ENCODE measurements at places on chromosomes 5 and 9.

DNA sequence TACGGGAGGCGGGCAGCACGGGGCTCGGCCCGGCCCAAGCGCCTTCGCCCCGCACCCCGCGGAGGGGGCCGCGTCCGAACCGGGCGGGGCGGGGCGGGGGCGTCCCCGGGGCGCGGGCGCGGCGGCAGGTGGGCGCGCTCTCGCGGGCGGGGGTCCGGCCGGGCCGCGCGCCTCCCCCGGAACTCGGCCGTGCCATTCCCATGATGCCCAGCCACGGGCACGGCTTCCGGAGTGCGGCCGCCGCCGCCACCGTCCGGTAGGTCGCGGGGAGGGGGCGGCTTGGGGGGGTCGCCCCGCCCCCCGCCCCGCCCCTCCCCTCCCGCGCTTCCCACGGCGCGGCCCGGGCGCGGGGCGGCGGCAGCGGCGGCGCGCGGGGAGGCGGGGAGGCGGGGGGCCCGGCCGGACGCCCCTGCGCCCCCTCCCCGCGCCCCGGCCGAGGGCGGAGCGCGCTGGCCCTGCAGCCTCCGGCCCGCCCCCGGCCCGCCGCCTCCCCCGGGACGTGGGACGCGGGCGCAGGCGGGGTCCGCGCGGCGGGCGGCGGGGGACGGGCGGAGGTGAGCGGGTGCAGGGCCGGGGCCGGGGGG lies at the start of gene PPP1R26:
PPP1R26 (plus strand) TSS at position 314 of the 584 bp plus-strand sequence. CDS start 4,729 bp downstream, outside the sequence.
- DNase-seq, result no peak

DNA sequence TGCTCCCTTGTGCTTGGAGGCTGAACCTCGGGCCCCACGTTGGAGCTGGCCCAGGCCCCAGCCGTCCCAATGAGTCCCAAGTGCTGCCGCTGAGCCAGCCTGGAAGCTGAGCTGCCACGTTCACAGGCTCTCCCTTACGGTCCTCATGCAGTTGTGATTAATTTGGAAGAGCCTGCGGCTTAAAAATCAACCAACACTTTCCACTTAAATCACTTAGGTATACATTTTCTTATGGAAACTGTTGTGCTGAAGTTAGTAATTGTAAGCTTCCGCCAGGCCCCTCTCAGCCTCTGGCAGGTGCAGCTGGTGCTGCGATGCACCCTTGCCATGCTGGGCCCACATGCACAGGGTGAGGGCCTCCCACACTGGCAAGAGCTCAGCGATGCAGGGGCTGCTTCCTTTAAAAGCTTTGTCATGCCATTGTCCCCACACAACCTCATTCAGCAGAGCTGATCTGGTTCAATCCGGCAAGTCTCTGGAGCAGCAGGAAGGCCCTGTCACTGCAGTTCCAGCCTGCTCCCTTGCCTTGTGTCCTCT lies 61.0 kb downstream of the IPPK start:
- DNase-seq, result peak; percentile 43

GRCh38 chr9:123927625-123928532 lies 2.0 kb downstream of the DENND1A start:
- DNase-seq, result no peak

DNA sequence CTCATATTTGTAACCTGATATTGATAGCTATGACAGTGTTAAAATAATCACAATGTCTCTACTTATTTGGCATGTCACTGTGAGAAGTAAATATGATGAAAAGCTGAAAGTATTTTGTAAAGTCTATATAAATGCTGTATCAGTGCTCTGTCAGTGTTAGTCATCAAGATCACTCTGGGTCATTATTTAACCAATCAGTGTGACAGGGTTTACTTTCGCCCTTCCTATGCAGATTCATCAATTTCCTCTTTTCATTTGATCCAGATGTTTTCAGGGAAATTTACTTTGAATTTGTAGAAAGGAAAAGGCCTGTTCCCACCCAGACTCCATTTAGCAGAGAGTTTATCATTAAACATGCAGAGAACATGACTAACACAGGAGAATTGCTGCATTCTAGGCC lies 9.9 kb upstream of the PCSK5 start:
- no peak for DNase-seq

GRCh38 chr9:135016037-135016640 lies 71.3 kb upstream of the OLFM1 start:
- no peak for DNase-seq

- DNase-seq, result no peak
Observed at GRCh38 chr5:24475101-24475500, 169.7 kb downstream of the CDH10 start.

GRCh38 chr9:23586906-23587305 lies 239.1 kb downstream of the ELAVL2 start:
- DNase-seq, result no peak

- peak; percentile 14 for DNase-seq
Observed at GRCh38 chr5:150544611-150545219, 36.8 kb downstream of the NDST1 start.

DNA sequence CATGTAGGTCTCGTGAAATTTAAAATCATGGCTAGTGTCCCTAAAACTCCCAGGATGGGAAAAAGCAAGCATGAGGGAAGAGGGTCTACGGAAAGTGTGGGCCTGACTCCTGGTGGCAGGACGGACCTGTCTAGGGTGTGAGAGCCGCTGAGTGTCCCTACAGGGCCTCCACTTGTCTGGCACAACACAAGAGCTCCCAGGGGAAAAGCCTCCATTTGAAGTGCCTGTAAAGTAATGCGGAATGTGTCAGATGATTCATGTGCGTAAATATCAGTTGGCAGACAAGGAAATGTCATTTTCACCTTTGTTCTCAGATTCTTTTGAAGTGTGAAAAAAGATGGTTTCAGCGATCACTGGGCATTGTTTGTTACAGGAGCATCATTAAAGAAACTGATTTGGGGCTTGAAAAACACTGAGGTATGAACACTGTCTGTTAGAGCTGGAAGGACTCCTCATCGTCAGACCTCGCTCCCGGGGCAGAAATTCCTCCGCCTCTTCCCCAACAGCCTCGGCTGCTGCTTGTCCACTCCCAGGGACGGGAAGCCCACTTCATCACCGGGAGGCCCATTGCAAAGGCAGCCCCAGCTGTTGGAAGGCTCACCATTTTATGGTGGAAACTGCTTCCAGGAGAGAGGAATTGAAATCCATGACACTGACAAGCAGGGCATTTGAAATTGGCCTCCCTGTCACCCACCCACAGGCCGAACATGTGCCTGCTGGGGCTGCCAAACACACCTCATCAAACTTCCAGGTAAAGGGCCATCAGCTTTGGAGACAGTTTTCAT lies 240.8 kb downstream of the FSTL4 start:
- no peak for DNase-seq

DNA sequence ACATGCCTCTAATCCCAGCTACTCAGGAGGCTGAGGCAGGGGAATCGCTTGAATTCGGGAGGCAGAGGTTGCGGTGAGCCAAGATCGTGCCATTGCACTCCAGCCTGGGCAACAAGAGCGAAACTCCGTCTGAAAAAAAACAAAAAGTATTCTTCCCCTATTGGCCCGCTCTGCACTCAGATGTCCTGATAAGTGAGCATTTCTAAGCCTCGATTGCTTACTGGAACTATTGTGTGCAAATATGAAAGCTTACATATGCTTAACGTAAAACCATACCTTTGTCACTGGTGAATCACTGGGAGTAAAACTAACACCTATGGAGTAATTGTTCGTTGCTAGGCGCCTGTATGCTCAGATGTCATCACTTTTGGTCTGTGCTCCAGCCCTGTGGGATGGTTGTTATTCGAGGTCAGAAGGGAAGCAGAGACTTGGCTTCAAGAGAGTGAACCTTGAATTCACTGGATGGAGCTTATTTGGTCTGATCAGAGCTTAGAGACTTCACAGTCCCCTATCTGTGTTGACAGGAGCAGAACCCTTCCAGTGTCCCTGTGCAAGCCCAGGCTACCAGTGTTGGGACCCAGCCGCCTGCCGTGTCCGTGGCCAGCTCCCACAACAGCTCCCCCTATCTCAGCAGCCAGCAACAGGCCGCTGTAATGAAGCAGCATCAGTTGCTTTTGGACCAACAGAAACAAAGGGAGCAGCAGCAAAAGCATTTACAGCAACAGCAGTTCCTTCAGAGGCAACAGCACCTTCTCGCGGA lies 25.3 kb upstream of the LTC4S start:
- DNase-seq, result no peak

DNA sequence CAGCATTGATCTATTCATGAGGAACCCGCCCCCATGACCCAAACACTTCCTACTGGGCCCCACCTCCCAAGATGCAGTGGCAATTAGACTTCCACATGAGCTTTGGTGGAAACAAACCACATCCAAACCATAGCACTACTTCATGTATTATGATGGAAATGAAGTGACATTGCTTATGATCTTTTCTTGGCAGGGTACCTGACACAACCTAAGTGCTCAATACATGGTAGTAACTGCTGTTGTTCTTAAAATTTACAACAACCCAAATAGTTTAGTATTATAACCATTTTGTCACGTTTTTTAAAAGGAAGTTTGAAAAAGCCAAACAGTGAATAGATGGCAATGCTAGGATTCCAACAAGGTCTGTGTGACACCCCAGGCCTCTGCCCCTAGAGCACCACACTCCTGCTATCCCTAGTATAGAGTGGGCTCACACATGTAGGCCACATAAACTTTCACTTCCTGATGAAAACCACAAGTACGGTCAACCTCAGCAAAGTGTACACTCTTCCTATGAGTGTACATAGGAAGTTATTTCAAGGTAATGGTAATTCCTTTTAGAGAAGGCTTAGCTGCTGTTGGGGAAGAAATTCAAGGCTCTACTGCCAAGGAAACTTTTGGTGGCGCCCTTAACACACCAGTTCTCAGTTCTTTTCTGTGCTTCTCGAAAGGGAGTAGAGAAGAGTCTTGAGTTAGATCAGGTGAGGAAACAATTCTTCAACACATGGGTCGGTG lies 97.6 kb downstream of the ARSB start:
- no peak for DNase-seq

- DNase-seq, result no peak
Observed at GRCh38 chr9:38130724-38131123, 61.7 kb upstream of the SHB start.

DNA sequence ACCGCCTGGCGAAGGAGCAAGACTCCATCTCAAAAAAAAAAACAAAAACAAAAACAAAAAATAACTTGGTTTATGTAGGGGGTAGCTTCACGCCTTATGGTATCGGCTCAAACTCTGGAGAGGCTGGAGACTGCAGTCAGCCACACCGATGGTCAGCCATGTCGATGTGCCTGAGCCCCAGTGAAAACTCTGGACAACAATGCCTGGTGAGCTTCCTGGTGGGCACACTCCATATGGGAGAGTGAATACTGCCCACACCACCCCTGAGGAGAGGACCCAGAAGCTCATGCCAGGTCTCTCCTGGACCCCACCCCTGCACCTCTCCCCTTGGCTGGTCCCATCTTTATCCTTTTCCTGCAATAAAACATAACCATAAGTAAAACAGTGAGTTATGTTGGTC lies 19.6 kb downstream of the IPPK start:
- DNase-seq, result no peak

- peak; percentile 25 for DNase-seq
Observed at GRCh38 chr5:36438765-36439561, 137.3 kb upstream of the RANBP3L start.

- no peak for DNase-seq
Observed at GRCh38 chr9:115972362-115972761, 181.2 kb upstream of the PAPPA start.

DNA sequence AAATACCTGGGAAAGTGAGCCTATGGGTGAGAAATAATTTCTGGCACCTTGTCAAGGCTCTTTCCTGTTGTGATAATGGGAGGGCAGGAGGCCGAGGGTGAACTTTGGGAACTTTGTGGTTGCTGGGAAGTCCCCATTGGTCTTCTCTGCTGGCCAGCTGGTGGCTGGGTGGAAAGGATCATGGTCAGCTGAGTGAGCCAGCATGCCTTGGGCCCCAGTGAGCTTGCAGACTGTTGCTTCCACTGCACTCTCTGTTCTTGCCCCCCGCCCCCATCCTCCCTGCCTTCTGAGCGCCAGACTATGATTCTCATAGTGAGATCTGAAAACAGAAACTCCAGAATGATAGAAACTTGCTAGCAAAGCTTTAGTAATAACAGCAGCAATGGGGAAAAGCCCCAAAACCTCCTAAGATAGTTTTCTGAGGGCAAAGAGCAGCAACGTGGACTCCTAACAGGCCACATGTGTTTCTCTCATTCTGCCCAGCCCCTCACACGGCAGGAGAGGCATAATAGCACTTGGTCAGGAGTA lies 139.2 kb upstream of the SMARCA2 start:
- no peak for DNase-seq

GRCh38 chr5:56375011-56375410 lies 141.9 kb upstream of the ANKRD55 start:
- no peak for DNase-seq

GRCh38 chr9:134502809-134503211 lies 138.8 kb upstream of the COL5A1 start:
- DNase-seq, result no peak

All from C1 segment of cervical spinal cord (tissue), 14 donors.